ENCODE measurements at places on chromosomes 6 and 20.

GRCh38 chr6:147825848-147826247 lies 317.4 kb downstream of the SAMD5 start:
- no peak for DNase-seq

DNA sequence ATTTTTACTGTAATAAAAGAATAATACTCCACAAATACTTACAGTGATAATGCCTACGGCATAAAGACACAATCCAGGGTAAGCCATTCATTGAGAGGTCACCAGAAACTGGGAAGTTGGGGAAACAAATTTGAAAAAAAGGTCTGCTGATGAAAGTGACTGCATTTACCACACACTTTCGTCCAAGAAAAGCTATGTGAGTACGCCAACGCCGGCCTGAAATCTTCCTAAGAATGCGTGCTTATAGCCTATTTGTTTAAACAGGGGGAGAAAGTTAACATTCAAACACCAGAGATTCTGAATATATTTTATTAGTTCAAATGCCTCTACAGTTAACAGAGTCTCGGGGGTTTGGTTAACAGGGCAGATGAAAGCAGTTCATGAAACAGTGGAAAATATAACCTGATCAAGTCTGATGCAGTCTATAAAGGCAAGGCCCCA lies 657 bp upstream of the LTV1 start:
- DNase-seq = no peak

GRCh38 chr20:37271421-37271768 lies 9.8 kb upstream of the GHRH start:
- DNase-seq = no peak

DNA sequence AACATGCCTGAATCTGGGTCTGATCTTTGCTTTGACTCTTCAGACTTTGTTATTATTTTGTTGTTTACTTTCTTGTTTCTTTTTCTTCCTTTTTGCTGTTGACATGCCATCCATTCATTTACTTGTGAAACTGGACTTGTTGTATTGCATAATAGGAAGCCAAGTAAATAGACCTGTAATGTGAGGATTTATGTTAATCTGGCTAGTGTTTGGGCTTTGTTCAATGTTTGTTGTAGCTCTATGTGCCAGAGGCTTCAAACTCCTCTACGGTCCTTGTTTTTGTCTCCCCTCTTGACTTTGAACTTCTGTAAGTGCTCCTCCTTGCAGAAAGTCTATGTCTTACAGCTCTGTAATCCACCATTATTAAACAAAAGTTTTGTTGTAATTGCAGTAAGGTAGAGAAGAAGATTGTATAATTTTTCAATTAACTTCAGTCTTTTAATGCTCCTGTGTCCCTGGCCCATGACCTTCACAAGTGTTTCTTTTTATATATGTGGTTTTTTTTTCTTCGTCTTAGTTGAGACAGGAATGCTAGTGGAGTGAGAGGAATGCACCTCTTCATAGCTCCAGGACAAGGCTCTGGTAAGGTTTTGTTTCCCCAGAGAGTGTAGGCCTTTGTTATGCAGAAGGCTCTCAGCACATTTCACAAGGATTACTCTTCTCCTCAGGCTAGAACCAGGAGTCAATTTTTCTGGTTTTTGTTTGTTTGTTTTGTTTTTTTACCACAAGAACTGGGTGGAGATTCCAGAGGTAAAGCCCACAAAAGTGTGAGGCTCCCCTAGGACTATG lies 1061.8 kb upstream of the CITED2 start:
- no peak for DNase-seq

DNA sequence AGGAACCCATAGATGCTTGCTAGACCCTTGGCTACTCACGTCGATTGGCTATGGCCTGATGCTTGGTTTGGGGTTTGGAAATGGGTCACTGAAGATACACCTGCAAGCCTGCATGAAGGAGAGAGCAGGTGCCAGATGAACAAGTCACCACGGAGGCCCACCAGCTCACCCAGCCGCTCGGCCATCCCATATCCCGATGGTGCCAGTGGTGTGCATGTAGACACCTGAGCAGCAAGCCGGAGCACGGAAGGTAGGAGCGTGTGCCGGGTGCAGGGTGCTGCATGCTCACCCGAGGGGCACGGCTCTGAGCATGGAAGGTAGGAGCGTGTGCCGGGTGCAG lies 35.9 kb downstream of the DACT2 start:
- no peak for DNase-seq

DNA sequence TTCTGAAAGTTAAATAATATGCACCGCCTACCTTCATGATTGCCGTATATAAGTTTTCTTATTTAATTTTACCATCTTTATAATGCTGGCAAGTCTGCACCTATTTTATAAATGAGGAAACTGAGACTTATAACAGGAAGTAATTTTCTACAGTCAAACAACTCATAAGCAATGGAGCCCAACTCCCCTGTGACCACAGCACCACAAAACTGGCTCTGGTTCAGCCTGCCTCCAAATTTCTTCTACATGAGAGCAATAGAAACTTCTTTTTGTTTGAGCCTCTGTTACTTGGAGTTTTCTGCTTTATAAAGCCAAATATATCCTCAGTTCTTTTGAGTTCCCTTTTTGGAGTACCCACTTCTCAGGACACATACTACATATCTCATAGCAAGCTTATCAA lies 131.1 kb upstream of the HSF2 start:
- DNase-seq = no peak

GRCh38 chr6:52904562-52905279 lies 4.8 kb downstream of the GSTA3 start:
- no peak for DNase-seq

- DNase-seq = no peak
These were observed 63.1 kb downstream of the MYH7B start for GRCh38 chr20:35018590-35019371.

DNA sequence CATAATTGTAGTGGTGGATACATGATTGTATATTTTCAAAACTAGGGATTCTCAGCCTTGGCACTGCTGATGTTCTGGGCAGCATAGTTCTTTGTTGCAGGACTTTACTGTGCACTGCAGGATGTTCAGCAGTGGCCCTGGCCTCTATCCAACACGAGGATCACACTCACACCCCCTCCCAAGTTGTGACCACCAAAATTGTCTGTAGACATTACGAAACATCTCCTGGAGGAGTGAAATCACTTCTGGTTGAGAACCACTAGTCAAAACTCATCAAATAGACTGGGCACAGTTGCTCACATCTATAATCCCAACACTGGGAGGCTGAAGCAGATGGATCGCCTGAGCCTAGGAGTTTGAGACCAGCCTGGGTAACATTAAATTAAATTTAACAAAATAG lies 123.1 kb upstream of the CDYL start:
- DNase-seq = no peak

GRCh38 chr6:158413814-158414565 lies 101.7 kb downstream of the TULP4 start:
- DNase-seq = no peak

GRCh38 chr6:166589337-166589731 lies 2.9 kb upstream of the RAMACL start:
- no peak for DNase-seq

DNA sequence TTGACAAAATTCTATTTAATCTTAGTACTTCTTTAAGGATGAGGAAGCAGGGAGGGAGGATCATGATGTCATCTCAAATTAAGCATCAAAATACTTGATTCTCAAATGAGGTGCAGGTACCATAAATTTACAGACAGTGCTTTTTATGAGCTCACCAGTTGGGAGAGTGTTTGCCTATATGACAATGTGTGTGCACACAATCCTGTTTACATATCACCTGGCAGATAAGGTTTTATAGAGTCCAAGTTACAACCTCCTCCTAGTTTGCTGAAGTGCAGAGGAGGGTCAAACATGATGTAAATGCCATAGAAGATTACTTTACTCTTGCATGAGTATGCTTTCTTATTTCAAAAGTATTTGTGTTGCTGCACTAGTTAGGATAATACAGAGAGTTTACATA lies 6.4 kb downstream of the ATXN1 start:
- DNase-seq = no peak
